EH (cell line): ENCODE measurements at places on chromosomes 12 and 14.

DNA sequence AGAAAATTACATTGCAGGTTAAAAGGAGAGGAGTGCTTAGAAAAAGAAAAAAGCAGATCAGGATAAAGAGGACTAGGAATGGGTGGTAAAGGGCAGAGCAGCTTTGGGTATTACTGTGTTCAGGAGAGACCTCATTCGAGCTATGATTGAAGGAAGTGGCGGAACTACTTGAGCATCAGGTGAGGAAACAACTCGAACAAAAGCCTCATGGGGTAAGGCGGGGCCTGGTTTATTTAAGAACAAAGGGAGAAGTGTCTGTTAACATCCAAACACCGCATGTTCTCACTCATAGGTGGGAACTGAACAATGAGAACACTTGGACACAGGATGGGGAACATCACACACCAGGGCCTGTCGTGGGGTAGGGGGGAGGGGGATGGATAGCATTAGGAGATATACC, 444.6 kb upstream of the CCDC196 start:
- DNase-seq = no peak

GRCh38 chr12:47317175-47317915, 237.6 kb upstream of the AMIGO2 start:
- peak; percentile 61 for DNase-seq

DNA sequence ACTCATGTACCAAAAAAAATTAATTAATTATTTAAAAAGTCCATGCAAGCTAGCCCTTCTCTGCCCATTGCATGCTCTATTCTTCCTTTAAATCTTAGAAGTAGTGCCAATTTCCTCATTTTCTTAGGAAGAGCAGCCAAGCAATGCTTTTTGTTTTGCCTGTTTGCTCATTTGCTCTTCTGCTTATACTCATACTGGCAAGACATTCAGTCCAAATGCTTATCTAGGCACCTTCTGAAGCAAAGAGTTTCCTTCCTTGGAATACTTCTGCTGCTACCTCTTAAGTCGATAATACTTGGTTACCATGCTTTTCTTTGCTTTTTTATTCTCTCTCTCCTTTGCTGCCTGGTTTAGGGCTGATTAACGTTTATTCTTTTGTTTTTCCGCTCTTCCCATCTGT, 1318.3 kb downstream of the AACS start:
- DNase-seq = no peak

DNA sequence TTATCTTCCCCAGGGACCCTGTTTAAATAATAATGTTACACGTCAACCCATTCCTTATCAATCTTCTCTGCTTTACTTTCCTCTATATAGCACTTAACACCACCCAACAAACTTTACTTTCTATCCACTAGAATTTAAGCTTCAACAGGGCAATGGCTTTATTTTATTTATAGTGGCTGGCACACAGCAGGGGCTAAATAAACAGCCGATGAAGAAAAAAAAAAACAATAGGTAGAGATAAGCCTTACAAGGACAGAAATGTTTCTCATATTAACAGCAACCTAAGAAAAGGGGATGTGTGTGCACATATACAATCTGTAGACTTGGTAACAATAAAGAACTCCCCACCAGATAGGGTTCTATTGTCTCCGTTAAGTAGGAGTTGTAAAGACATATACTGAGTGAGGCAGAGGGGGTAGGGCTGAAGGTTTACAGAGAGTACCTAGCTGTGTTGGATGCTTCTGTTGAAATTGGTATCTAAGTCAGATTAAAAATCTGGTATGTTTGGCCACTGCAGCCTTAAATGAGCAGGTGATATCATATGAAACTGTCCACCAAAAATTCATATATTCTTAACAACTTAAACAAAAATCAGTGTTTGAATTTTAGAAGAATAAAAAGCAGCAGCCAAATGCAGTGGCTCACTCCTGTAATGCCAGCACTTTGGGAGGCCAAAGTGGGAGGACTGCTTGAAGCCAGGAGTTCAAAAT, 24.7 kb upstream of the AP4S1 start:
- DNase-seq = no peak

GRCh38 chr14:25237845-25238244, 187.9 kb upstream of the STXBP6 start:
- DNase-seq = peak; percentile 3

- DNase-seq = no peak
Observed at GRCh38 chr14:44866770-44867169, 95.0 kb downstream of the KLHL28 start.
